ENCODE measurements at places on chromosomes 12 and 14.
A peak's percentile ranks its signal among the peaks of the same experiment; 100 is the strongest.

DNA sequence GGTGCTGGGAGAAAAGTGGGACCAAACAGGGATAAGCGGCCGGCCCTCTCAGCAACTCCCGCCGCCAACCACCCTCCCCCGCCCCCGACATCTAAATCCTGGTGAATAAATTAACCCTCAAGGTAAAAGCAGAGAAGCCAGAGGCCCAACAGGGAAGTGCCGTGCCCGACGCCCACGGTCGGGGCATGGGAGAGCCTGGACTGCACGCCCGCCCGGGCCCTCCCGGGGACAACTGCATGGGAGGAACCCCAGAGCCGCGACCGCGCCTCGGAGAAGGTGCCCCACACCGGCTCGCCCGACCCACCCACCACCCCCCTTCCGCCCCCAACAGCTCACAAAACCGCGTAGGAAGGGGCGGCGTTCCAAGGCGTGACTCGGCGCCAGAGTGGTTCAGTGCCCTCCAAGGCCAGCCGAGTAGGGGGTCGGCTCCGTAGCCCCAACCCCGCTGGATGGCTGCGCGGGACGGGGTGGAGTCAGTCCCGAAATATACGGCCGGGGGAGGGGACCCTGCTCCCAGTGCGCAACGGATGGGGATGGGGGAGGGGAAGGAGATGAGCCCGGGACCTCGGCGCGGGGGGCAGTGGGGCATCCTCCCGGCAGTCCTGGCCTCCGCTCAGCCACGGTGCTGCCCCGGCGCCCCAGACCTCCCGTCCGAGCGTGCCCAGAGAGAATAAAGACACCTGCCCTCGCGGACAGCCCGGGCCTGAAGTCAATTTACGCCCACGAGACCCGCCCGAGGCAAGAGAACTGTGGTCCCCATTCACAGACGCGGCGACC is 732 bp downstream of the SLC25A29 start:
- peak; percentile 34 for DNase-seq

GRCh38 chr12:124645530-124646244 is 78.3 kb upstream of the NCOR2 start:
- no peak for DNase-seq

- DNase-seq = no peak
Measured at GRCh38 chr12:44020555-44020954, 184.7 kb downstream of the TMEM117 start.

DNA sequence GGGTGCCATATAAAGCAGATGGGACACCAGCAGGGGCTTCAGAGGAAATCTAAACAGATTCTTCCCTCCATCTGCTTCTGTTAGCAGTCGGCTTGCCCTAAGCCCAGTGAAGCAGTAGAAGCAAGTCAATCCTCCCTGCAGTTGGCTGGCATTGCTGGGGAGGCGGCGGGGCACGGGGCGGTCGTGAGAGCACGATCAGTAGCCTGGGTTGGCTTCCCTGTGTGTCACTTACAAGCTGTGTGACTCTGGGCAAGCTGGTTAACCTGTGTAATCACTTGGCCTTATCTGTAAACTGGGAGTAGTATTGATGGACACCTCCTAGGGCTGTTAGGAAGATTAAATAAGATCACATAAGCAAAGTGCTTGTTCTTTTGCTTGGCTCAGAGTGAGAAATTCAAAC is 19.4 kb downstream of the MYRFL start:
- no peak for DNase-seq

DNA sequence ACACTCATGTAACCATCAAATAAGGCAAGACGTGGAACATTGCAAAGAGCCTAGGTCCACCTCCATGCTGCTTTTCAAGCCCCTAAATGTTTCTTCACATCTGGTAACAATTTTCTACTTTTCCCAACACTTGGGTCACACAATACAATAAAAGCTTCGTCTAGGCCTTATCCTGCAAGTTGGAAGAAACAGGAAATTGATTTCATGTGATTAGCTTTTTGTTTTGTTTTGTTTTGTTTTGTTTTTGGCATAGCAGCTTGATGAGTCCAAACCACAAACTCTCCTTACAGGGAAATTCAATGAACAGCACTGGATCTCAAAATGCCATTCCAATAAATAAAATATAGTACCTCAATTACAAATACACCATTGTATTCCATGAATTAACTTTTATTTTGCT is 19.3 kb downstream of the TAS2R50 start:
- no peak for DNase-seq

DNA sequence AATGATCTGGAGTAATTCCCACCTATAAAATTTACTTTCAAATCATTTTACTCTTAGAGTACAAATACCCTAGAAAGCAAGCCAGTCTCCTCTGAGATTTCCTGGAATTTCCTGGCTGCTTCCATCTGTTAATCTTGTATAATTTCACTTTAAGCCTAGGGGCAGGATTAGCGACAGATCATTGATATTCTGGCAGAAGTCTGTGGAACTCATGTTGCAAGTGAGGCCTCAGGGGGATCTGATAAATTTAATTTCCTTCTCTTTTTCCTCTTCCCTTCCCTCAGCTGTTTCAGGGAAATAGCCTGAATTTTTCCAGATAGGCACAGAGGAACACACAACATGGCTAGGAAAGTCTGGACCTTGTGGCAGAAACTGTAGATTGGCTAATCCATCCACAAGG is 5.9 kb upstream of the KRT6A start:
- DNase-seq = no peak

DNA sequence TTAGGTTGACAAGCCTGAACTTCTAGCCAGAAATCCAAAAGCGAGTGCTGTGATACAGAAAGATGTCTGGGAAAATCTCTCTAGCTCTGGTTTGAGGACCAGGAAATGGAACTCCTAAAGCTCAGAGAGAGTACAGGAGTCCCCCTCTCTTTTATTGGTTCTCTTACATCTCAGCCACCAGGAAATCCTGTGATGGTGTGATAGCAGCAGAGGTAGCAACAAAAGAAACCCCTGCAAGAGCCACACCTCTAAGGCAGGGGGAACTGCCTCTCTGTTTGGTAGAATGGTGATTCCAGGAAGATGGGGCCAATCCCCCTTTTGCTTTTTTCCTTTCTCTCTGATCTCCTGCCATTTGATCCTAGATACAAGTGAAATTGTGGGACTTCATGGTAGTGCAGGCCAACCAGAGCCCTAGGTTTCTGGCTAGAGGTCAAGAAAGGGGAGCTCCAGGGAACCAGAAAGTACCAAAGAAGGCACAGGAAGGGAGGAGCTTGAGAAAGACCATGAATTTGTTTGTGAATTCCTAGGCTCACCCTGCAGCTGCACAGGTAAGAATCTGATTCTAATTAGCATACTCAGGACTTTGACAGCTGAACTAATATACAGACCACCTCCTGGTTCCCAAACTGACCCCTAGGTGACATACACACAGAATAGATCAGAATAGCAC is 88.5 kb downstream of the PAPLN start:
- no peak for DNase-seq

DNA sequence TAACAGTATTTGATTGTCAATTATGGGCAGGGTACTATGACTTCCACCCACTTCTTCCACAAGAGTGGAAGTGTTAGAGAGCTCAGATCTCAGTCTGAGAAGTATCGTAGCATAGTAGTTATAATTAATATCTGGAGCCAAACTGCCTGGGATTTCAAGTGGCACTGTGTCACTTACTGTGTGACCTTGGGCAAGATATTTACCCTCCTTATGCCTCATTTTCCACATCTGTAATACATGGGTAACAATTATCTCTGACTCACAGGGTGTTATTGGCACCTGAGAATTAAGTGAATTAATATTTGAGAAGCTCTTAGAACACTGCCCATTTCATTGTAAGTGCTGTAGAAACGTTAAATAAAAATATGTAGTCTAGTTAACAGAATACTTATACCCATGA is 11.5 kb downstream of the RAB21 start:
- no peak for DNase-seq

DNA sequence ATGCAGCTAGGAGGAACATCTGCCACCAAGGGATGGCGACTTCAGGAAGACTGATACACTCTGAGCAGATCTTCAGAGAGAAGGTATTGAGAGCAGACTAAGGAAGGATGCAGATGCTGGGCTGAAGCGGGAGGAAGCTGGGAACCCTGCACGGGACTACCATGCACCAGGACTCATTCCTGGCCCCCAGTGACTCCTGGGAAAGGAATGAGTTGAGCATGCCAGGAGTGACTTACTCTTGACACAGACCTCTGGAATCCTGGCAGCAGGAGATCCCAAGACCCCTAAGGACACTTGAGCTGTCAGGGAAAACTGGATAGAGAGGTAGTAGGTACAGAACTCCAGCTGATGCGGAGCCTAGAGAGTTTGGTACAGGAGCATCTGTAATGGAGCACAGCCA is 336.1 kb downstream of the RPS29 start:
- DNase-seq = no peak

- no peak for DNase-seq
Measured at GRCh38 chr14:33524244-33524643, 426.6 kb downstream of the EGLN3 start.

DNA sequence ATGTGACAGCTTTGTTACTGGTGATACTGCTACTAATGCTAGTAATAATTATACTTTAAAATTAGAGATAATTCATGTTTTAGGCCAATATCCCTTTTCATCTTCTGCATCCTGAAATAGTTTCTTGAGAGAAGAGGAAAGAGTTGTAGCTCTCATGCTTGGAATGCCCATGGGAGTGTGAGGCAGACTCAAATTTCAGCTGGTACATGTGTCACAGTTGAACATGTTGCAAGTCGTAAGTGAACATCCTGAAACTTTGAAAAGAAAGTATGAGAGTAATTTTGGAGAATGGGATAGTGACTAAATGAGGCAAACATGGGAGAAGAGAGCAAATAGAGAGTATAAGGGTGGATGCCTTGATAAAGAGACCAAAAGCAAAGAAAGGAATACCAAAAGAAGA is 168.0 kb downstream of the TMTC3 start:
- no peak for DNase-seq

DNA sequence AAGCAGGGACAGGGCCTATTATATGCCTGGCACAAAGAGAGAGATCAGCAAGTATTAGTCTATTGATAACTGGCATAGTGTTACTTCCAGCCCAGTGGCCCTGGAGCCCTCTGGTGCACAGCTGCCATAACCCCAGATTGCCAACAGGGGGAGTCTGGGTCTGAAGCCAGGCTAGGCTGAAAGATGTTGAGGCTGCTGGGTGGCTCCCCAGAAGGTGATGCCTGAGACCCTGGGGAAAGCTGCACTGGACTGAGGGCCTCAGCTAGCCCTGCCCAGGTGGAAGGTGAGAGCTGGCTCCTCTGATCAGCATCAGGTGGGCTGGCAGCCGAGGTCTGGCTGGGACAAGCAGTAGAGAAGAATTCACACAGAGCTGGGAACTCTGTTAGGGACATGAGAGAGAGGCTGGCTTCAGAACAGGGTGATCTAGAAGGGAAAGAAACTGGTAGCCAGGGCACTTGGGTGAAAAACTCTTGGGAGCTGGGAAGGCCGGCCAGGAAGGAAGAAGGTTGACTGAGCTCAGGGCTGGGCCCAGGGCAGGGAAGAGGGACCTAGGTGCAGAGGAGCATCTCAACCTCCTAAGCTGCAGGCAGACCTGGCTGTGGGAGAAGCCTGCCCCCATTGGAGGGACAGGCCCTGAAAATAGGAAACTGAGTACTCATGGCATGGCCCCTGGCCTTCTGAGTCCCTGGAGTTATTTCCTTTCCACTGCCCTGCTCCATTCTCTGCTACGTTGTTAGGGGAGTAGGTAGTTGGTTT is 3.9 kb downstream of the GZMH start:
- peak; percentile 73 for DNase-seq

DNA sequence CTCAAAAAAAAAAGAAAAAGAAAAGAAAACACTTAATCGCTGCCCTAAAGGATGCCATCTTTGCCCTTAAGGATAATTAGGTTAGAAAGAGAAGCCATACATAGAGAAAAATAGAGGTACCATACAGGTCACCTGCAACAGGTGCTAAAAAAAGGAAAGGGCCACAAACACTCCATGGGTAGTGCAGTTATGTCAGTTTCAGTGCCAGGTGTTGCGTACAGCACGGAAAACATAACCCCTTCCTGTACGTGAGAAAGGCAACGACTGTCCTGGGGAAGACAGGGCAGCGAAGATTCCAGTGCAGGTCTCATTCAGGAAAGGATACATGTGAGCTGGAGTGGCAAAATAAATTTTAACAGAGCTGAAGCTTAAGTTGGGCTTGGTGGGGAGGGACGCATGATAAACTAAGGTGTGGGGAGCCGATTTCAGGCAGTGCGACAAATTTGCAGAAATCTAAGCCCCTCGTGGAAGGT is 553 bp upstream of the DAZAP2 start:
- no peak for DNase-seq

GRCh38 chr12:131671871-131672270 is 39.0 kb upstream of the SFSWAP start:
- DNase-seq = no peak

DNA sequence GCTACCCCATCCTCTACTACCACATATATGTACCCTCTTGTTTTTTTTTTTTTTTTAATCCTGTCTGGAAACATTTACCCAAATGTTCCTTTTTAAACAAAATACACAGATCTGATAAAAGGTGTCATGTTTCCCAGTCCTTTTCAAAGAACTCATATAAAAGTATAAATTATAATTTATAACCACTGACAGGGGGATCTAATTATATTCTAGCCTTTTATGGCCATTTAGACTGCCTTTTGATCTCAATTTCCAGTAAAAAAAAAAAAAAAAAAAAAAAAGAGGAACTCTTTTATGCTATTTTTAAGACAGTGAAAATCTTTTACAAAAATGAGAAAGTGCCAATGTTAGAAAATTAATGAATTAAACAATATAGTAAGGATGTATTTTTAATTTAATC is 65.0 kb downstream of the NAV3 start:
- no peak for DNase-seq

- DNase-seq = no peak
Measured at GRCh38 chr12:69002969-69003368, 70.0 kb upstream of the CPM start.

DNA sequence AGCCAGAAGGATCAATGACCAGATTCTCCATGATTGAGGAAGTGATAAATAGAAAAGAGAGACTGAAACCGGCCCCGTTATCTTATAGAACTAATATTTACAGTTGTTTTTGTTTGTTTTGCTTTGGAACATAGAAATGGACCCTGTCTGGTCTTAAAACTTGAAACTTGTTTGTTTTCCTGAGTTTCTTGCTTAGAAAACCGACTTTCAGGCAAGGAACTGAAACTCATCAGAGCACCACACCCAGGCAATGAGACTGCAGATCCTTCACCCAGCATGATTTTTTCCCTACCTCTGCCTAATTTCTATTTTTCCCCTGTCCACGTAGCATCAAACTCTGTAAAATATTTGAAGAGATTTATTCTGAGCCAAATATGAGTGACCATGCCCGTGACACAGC is 10.6 kb upstream of the CLEC12A start:
- DNase-seq = no peak

- no peak for DNase-seq
Measured at GRCh38 chr12:66678338-66679275, at the start of gene GRIP1. Gene GRIP1 (minus strand): TSS chr12:66679076. CDS start chr12:66678904, 172 bp downstream.

DNA sequence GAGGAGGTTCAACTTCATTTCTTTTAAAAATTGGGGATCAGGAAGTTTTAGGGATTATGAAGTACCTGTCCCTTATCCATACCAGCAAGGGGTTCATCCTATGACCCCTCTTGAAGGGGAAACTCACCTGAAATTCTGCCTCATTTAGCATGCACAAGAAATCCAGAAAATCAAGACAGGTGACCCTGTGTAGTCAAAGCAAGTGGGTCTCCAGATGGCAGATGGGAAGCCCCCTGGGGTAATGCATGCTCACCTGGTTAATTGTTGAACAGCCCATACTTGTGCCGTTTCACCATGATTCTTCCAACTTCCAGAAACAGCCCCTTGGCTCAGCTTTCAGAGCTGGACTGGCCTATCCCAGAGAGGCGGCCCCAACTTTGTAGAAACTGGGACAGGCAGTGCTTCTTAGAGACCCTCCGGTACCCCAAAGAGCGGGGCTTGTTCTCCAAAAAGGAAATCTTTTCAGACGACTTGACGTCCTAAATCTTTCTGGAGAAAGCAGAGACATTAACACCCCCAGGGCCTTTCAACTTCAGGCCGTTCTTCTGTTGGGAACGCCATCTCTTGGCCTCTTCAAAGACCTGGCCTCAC is 66.3 kb upstream of the ESRRB start:
- DNase-seq = no peak

Data from activated naive CD8-positive, alpha-beta T cell treated with anti-CD3 and anti-CD28 coated beads for 36 hours (primary cell).